ENCODE measurements at places on chromosomes 13 and 19.

DNA sequence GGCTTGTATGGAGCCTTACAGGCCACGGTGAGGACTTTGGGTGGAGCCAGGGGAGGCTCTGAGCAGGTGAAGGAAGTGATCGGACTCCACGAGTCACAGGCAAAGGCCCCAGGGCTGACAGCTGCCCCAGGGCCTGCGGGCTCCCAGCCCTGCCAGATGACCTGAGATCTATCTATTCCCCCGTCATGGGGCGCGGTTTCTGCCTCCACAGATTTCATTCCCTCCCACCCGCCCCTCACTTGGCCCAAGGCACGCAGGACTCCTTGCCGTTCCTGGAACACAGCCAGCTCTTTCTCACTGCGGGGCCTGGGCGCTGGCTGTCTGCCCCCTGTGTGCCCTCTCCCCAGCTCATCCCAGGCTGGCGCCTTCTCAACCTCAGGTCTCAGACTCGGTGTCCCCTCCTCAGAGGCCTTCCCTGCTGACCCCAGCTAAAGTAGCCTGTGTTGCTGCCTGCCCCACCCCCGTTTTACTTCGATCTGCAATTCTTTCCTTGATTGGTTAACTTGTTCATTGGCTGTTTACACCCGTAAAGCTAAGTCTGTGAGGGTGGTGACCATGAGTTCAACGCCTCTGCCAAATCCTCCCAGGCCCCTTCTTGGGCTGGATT is 13.9 kb upstream of the PAK4 start:
- DNase-seq = no peak

DNA sequence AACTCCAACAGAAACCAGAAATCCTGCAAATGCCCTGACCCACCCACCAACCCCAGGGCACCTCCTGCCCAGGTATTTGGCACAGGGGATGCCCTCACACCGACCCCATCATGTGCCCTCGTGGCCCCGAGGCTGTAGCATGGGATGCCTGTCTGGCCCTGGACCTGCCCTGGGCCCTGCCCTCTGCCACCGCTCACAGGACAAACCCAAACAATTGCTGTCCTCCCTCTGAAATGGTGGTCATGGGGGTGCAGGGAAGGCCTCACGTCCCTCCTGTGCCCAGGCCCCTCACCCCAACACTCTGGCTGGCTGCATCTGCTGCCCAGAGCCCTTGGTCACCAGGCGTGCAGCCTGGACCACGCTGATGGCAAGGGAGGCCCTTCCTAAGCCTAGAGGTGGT is 2.1 kb upstream of the ZNF181 start:
- DNase-seq = no peak

DNA sequence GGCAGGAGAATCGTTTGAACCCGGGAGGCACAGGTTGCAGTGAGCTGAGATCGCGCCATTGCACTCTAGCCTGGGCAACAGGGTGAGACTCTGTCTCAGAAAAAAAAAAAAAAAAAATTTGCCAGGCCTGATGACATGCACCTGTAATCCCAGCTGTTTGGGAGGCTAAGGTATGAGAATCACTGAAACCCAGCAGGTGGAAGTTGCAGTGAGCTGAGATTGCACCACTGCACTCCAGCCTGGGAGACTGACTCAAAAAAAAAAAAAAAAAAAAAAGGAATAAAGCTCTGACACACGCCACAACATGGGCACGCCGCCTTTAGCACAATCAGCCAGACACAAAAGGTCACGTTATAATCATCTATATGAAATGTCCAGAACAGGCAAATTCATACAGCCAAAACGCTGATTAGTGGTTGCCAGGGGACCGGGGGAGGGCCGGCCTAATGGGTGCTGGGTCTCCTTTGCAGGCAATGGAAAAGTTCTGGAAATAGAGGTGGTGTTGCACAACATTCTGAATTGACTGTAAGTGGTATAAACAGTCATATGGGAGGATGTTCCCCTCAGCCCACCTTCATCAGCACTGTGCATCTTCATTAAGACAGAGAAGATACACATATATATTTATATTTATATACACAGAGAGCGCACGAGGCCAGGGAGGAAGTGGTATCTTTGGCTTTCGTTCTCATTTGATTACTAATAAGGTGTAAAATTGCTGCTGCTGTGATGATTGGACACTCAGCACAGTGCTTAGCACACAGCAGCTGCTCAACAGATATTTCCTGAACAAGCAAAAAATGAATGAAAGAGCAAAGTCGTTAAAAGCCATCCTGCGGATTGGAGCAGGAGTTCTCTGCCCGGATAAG is 3.8 kb downstream of the HSPBP1 start:
- no peak for DNase-seq

GRCh38 chr19:21693399-21693798 is 74.0 kb downstream of the ZNF100 start:
- DNase-seq = no peak
